CD4-positive, alpha-beta memory T cell (primary cell): ENCODE measurements at places on chromosomes 2 and 18. TPM values are rescaled to one million over a fixed set of nuclear protein-coding genes. Genes with fewer than 3 reads are reported as not detected.

The EVX2 gene
- not detected for total RNA-seq

The TRIM43 gene
- total RNA-seq = not detected

DNA sequence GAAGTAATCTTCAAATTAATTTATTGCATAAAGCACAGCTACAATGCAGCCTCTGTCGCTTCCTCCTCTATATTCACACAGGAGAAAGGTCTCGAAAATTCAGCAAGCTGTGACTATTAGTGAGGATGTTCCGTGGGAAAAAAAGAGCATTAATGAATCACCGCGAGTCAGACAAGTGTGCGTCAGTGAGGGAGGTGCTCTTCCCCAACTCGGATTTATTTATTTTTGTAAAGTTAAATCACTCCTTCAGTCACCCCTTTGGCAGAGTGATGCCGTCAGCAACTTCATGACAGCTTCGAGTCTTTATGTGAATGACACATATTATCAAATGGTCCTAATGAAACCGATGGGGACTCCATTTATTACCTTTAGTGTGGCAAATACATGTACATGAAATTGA is 648.9 kb upstream of the SALL3 start:
- H3K4me3 ChIP-seq = no peak overlapping the region
- H3K4me1 ChIP-seq = no peaks in the 10 kb centered on the region
- DNase-seq = no peak

GRCh38 chr2:122145856-122146255 is 390.4 kb downstream of the TSN start:
- H3K4me1 ChIP-seq = no peaks in the 10 kb centered on the region
- H3K36me3 ChIP-seq = no peaks in the 10 kb centered on the region
- H3K27ac ChIP-seq = no peak overlapping the region
- no peak for DNase-seq

GRCh38 chr2:154849482-154849881 is 151.0 kb downstream of the KCNJ3 start:
- H3K4me3 ChIP-seq = no peak overlapping the region
- no peaks in the 10 kb centered on the region for H3K36me3 ChIP-seq
- H3K27ac ChIP-seq = no peak overlapping the region
- no peak for DNase-seq
- no peaks in the 10 kb centered on the region for H3K4me1 ChIP-seq
- no peaks in the 10 kb centered on the region for H3K27me3 ChIP-seq

GRCh38 chr2:76406134-76406855 is 695.6 kb upstream of the GCFC2 start:
- no peak for DNase-seq
- H3K4me3 ChIP-seq = no peak overlapping the region
- no peaks in the 10 kb centered on the region for H3K4me1 ChIP-seq
- H3K27ac ChIP-seq = no peak overlapping the region
- H3K36me3 ChIP-seq = no peaks in the 10 kb centered on the region

DNA sequence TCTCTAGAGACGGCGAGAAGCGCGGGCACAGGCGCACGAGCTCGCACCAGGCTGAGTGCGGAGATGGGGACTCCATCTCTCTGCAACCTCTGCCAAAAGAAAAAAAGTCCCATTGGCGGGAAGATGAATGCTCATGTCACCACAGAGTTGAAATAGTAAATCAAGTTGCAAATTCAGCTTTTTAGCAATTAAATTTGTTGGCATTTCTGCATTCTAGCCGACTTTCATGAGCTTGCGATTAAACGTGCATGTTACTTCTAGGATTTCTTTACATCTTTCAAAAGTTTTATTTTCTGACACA is 588 bp downstream of the CHAC2 start:
- peak overlapping the region; percentile 82 for H3K27ac ChIP-seq
- peaks cover 17% of the 10 kb centered on the region for H3K4me1 ChIP-seq
- H3K4me3 ChIP-seq = peak overlapping the region; percentile 59
- H3K27me3 ChIP-seq = no peaks in the 10 kb centered on the region
- DNase-seq = no peak

GRCh38 chr18:57737400-57738060 is 65.6 kb downstream of the ATP8B1 start:
- H3K4me1 ChIP-seq = no peaks in the 10 kb centered on the region
- H3K4me3 ChIP-seq = no peak overlapping the region
- DNase-seq = no peak
- no peaks in the 10 kb centered on the region for H3K36me3 ChIP-seq
- H3K27me3 ChIP-seq = no peaks in the 10 kb centered on the region

DNA sequence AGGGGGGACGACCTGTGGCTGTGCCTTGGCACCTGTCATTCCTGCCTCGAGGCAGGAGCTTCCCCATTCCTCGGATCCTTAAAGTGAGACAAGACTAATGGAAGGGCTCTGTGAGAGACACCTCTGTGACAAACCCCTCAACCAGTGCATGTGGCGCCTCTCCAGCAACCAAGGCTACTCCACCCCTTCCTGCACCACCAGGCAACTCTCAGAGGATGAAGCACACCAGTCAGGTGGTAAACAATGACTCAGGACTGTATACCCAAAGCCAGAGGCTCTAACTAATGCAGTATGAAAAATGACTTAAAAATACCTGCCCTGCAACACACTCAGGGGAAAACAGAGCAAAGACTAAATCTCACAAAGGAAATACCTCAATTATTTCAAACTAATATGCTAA is 136.9 kb downstream of the UXS1 start:
- no peaks in the 10 kb centered on the region for H3K36me3 ChIP-seq
- no peaks in the 10 kb centered on the region for H3K27me3 ChIP-seq
- peaks cover 81% of the 10 kb centered on the region for H3K4me1 ChIP-seq
- peak; percentile 47 for DNase-seq
- H3K27ac ChIP-seq = no peak overlapping the region
- no peak overlapping the region for H3K4me3 ChIP-seq

DNA sequence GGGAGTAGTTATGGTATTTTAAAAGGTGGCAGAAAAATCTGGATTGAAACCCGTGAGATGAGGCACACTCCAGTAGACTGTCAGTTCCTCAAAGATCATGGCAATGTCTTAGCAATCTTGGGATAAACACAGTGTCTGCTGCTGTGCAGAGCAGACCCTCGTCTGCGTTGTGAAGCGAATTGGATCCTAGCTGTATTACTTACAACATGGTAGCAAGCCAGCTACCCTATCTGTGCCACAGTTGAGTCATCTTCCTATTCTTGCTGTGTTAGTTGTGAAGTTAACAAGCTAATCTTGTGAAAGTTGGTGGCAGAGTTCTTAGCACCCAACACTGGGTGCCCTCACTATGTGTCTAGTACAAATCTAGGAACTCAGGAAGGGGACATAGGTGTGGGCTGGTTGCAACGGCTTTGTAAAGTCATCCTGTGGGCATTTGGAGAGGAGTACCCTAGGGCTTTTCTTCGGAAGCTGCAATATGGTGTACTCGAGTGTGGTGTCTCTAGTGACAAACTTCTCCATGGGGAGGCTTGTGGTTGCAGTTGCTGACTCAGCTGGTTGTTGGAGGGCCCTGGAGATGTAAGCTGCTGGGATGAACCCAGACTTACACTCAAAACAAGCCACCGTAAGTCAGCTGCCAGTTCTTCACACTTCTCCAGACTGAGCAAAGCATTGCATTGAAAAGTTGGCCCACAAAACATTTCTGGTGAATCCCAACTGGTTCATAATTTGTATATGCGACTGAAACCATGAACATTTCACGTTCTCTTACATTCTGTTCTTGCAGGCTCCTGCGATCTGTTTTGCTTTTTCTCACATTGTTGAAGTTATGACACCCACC is 61.5 kb downstream of the ADCYAP1 start:
- no peak overlapping the region for H3K4me3 ChIP-seq
- H3K36me3 ChIP-seq = no peaks in the 10 kb centered on the region
- H3K27me3 ChIP-seq = no peaks in the 10 kb centered on the region
- no peak for DNase-seq
- H3K4me1 ChIP-seq = no peaks in the 10 kb centered on the region

DNA sequence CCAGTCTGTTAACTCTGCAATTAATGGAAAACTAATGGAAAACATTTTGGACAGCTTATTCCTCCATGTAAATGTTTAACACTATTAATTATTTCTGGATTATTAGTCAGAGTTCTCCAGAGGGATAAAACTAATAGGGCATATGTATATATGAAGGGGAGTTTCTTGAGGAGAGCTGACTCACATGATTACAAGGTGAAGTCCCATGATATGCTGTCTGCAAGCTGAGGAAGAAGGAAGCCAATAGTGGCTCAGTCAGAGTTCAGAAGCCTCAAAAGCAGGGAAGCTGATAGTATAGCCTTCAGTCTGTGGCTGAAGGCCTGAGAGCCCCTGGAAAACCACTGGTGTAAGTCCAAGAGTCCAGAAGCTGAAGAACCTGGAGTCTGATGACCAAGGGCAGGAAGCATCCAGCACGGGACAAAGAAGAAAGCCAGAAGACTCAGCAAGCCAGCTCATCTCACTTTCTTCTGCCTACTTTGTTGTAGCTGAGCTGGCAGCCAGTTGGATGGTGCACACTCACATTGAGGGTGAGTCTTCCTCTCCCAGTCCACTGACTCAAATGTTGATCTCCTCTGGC is 136.0 kb downstream of the PTH2R start:
- DNase-seq = no peak
- H3K4me3 ChIP-seq = no peak overlapping the region
- no peaks in the 10 kb centered on the region for H3K36me3 ChIP-seq
- H3K27me3 ChIP-seq = no peaks in the 10 kb centered on the region
- no peaks in the 10 kb centered on the region for H3K4me1 ChIP-seq

DNA sequence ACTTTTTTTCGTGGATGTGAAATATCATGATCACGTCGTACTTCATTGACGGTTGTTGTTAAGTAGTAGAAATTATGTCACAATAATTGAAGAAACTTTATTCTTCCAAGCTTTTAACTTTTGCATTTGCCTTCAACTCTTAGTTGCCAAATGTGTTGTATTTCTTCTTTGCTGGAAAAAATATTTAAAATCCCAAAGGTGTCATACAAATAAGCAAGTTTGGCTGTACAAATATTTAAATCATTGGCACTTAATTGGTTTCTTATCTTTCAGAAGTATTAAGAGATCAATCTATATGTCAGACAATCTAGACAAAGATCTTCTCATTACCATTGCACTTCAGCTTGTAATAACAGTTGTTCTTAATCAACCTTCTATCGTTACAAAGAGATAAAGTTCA is 204.0 kb upstream of the HDAC4 start:
- peaks cover 30% of the 10 kb centered on the region for H3K4me1 ChIP-seq
- DNase-seq = no peak
- no peak overlapping the region for H3K27ac ChIP-seq
- H3K27me3 ChIP-seq = no peaks in the 10 kb centered on the region
- no peak overlapping the region for H3K4me3 ChIP-seq
